Activated T-cell treated with anti-CD3 and anti-CD28 coated beads for 4 hours (primary cell): ENCODE measurements at places on chromosomes 2 and 18.

DNA sequence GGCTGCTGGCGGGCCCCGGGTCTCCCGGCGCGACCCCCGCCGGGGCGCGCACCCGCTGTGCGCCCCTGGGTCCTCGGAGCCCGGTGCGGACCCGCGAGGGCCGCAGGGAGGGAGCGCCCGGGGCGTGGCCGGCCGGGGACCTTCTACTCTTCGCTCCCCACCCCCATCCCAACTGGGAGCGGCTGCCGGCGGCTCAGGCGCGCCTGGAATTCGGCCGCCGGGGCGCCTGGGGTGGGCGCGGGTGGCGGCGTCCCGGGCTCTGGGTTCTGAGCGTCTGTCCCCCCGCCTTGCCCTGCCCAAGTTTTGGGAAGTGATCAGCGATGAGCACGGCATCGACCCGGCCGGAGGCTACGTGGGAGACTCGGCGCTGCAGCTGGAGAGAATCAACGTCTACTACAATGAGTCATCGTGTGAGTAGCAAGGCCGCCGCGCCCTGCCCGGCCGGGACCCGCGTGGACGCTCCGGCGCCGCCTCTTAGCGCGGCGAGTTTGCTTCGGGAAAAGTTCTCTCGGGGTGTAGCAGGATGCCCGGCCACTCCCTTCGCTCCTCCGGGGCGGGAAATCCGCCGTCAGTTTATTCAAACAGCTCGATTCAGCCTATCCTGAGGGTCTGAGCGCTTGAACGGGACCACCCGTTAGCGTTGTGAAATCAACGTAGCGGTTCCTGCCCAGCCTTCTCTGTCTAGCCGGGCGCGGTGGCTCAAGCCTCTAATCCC is 502 bp downstream of the TUBB6 start:
- DNase-seq: no peak

DNA sequence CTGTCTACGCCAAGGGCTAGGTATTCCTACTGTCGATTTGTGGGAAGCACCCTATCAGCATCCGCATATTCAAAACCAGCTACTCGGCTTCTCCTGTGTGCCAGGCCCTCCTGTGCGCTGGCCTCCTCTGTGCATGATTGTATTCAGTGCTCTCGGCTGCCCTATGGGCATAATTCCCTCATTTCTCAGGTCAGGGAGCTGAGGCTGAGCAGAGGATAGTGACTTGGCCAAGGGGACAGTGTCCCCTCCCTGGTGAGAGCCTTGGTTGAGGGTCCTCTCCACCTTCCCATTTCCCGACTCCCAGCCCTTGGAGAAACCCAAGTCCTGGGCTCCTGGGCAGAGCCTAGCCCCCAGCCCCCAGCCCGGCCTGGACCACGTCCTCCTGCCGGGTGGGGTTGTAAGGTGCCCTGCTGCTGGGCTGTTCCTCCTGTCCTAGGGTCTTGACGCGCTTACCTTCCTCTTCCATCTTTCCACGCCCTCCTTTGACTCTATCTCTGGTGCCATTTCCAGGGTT is 6.3 kb upstream of the HS6ST1 start:
- no peak for DNase-seq

DNA sequence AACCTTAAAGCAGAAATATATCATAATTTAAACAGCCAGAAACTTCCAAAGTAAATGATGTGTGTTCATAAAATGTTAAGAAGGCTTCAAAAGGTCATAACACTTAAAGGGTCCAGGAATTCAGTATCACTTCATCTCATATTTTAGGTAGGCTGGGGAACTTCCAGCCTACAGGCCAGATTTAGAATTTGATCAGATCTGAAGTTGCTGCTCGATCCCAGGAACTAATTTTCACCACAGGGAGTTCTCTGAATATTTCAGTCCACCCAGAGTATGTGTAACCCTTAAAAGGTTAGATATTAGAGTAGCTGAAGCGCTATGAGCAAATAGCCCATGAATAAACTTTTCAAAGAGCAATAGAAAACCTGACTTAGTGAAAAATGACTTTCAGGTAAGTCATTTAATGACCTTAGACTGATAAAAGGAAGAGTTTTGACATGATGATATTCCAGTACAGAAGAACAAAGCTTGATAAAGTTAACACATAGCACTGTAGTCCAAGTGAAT is 1.7 kb downstream of the WIPF1 start:
- DNase-seq: no peak

GRCh38 chr2:169776252-169776761 is 22.4 kb upstream of the SSB start:
- DNase-seq: no peak

- no peak for DNase-seq
These were observed 19.2 kb downstream of the NRP2 start for GRCh38 chr2:205701509-205701908.

DNA sequence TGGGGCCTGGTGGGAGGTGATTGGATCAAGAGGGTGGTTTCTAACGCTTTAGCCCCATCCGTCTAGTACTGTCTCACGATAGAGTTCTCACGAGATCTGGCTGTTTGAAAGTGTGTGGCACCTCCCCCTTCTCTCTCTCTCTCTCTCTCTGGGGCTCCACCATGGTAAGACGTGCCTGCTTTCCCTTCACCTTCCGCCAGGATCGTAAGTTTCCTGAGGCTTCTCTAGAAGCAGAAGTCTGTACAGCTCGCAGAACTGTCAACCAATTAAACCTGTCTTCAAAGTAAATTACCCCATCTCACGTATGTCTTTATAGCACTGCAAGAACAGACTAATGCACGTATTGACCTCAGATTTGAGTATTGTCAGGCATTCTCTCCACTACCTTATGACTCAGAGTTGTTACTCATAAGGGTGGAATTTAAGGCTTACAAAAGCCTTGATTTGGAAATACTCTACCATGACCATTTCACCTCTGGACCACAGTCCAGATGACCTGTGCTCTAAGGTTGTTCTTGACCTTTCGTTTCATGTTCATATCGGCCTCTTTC is 99.5 kb upstream of the AGAP1 start:
- no peak for DNase-seq

DNA sequence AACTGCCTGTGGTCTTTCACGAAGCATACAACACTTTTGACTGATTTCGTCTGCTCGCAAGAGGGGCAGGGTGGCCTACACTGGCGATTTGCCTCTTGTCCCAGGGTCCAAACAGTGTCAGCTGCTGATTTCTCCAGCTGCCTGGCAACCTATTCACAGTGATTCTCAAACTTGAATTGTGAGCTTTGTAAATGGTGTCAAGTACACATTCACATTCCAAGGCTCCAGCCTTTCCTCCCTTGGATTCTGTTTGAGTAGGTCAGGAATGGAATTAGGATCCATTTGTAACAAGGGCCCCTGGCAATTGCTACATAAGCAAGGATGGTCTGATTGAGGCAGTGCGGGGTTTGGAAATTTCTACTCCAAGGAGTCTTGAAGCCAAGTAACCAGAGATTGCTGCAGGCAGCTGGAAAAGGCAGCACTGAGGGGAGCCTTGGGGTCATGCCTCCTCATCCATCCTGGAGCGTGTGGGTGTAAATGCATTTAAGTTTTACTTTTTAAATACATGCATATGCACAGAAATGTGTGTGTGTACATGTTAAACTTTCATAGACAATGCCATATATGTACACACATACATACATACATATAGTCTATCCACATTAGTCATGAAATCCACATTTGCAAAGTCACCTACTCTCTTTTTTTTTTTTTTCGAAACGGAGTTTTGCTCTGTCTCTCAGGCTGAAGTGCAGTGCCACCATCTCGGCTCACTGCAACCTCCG is 86.8 kb upstream of the UXS1 start:
- no peak for DNase-seq

- DNase-seq: no peak
These were observed 213.1 kb downstream of the DNER start for GRCh38 chr2:229501051-229501794.

DNA sequence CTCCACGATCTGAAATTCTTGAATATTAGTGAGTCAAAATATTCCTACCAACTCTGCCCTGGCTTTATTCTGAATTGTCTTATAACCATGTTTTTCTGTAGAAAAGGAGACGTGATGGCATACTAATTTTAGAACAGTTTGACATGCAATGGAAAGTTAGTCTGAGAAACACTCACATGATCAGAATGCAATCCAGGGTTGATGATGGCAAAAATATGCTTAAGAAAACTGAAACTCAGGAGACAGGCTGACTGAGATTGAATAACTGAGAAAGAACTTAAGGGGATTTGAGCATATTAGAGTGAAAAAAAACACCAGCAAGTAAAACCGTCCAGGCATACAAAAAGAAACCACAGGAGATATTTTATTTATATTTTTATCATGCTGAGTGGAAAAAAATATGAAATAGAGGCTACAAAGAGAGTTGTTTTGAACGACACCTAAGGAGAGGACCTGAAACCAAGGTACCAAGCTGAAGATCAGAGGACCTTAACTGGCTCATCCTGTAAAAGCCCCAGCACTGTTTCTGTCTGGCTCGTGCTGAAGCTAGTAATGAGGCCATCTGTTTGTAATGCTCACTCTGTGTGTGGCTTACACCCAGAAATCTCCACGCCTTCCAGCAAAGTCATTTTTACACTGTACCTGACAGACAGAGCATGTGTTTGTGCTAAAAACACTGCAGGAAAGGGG is 437.2 kb upstream of the PKDCC start:
- no peak for DNase-seq

GRCh38 chr2:101190747-101191516 is 39.8 kb upstream of the TBC1D8 start:
- DNase-seq: no peak

DNA sequence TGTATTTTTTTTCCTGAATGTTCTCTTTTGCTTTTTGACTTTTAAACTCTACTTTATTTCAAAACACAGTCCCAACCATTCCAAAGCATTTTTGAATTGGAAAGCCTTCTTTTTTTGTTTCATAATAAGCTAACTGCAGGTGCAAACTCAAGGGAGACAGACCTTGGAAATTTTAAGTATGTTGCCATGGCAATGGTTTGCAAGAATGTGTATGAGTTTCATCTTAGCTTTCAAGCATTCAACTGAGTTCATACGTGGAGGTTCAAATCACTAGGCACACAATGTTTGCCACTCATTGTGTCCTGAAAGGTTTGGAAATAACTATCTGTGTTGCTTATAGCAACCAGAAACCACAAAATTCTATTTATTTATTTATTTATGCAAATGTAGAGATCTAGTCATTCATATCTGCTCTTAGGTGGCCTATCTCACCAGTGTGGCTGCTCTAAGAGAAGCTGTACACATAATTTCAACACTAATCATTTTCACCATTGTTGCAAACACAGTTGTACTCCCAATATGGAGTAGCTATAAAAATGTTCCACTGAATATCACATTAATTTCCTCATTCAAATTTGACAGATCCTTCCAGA is 805.7 kb upstream of the FSHR start:
- no peak for DNase-seq

GRCh38 chr2:224971214-224971613 is 71.1 kb downstream of the DOCK10 start:
- DNase-seq: no peak

DNA sequence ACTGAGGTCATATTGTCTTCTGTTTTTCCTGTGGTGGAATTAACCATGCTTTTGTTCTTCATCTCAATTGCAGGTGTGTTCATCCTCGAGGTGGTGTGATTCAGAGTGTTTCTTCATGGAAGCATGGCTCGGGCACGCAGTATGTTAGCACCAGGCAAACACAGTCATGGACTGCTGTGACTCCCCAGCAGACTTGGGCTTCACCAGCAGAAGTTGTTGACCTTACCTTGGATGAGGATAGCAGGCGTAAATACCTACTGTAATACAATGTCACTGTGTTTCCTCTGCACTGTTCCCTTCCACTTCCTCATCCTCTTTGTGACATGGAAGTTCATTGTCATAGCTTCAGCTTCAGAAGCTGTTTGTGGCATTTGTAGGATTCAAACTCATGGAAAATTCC is 158.7 kb downstream of the HAUS1 start:
- no peak for DNase-seq

DNA sequence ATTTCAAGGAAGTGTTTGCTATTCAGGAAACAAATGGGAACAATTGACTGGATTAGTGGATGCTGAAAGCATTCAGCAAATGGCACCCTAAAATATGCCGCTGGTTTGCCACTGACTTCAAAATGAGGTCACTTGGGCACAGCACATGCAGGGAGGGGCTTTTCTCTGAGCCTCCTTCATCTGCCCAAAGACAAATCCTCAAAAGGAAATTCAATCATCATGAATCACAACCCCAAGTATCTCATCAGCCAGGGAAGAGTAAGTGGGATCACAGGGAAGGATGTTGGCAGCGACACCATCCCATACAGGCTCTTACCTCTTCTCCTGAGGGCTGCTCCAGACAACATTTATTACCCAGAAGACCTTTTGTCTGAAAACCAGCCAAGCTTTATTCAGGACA is 14.4 kb upstream of the SP140L start:
- DNase-seq: no peak

DNA sequence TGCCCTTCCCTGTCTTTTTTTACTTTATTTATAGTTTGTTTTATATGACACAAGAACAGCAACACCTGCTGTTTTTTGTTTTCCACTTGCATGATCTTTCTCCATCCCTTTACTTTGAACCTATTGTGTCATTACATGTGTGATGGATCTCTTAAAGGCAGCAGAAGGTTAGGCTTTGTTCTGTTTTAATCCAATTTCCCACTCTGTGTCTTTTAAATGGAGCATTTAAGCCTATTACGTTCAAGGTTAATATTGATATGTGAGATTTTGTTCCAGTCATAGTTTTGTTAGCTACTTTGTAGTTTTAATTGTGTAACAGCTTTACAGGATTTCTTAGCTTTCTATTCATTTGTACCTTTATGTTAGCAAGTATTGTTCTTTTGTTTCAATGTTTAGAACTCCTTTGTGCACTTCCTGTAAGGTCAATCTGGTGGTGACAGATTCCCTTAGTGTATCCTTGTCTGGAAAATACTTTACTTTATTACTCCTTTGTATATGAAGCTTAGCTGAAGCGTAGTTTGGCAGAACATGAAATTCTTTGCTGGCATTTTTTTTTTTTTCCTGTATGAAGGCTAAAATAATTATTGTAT is 1443.0 kb upstream of the LRRTM1 start:
- no peak for DNase-seq

DNA sequence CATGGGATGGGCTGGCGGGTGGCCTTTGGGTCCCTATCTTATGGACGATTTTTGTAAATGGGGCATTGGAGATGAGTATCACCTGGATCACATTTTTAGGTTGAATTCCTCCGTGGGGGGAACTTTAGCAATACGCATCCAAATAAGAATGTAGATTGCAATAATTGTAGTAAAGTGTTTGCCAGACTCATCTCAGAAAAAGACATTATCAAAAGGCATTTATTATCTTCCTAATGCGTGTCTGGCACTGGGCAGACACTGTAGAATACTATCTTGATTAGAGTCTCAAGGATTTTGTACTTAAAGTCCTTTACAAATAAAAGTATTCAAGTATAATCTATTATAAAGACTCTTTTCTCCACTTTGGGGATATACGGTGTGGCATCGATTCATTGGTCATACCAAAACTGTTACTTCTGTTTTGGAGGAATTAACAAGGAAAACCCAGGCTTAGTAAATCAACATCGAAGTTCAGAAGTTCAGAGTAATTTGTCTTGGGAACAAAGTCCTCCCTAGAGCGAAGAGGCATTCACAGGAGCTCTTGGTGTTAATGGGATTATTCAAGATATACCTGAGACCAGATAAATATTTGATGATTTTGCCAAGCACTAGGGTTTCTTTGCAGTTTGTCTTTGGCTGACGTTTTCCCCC is 578 bp upstream of the ACKR3 start:
- DNase-seq: no peak

- no peak for DNase-seq
These were observed 64.0 kb upstream of the SLC14A2 start for GRCh38 chr18:45551142-45551815.

GRCh38 chr2:88857274-88857741 is 165.8 kb downstream of the RPIA start:
- DNase-seq: no peak
